Placental pericyte (primary cell): ENCODE measurements at places on chromosomes 7 and 10. TPM values are rescaled to one million over a fixed set of nuclear protein-coding genes. Genes with fewer than 3 reads are reported as not detected.

Gene PHYHIPL
- not detected in 2 replicates for total RNA-seq

Gene OR2A12
- not detected in 2 replicates for total RNA-seq

Gene CACNA2D1
- 63.0 and 66.6 TPM in 2 replicates for total RNA-seq

Gene MMP21
- not detected in 2 replicates for total RNA-seq

Gene PTEN
- 124 and 150 TPM in 2 replicates for total RNA-seq

Gene ENO4
- under 0.01 TPM in 1 of 2 replicates, not detected in the other for total RNA-seq

Gene SDK1
- total RNA-seq: 1.1 and 2.0 TPM in 2 replicates

Gene POU6F2
- total RNA-seq: 0.22 and 0.86 TPM in 2 replicates
